ENCODE measurements at places on chromosomes 16 and 17. TPM values are rescaled to one million over a fixed set of nuclear protein-coding genes. Genes with fewer than 3 reads are reported as not detected.

DNA sequence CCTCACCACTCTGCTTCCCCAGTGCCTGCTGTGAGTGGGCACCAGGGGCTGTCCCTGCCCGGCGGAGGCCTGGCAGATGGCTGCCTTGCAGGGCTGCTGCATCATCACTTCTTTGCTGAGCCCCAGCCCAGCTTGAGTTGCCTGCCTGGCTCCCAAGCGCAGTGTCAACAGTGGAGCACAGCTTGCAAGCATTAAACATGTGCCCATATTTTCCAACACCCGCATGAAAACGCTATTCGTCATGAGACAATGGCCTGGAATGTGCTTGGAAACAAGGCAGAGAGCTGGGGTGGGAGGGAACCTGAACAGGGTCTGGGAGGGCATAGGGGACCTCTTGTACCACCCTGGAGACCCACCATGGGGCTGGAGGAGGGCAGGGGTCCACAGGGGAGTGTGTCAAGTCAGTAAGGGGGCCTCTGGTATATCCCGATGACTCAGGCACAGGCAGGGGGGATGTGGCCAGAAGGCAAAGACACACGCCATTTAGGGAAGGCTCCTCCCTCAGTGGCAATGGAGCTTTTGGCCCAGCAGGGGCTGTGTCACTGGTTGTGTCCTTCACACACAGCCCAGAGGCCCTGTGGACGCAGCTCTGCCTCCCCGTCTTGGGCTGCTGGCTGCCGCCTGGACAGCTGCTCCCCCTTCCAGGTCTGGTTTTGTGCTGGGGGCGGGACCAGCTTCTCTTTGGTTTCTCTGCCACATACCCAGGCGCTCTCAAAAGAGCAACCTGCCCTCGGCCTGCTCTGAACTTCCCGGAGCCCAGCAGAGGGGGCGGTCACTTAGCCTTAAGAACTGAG, 17.4 kb upstream of the MTSS2 start:
- H3K36me3 ChIP-seq = no peaks in the 10 kb centered on the region
- H3K4me1 ChIP-seq = peaks cover 4% of the 10 kb centered on the region
- DNase-seq = no peak
- no peak overlapping the region for H3K27ac ChIP-seq
- no peaks in the 10 kb centered on the region for H3K27me3 ChIP-seq
- no peak overlapping the region for H3K4me3 ChIP-seq

DNA sequence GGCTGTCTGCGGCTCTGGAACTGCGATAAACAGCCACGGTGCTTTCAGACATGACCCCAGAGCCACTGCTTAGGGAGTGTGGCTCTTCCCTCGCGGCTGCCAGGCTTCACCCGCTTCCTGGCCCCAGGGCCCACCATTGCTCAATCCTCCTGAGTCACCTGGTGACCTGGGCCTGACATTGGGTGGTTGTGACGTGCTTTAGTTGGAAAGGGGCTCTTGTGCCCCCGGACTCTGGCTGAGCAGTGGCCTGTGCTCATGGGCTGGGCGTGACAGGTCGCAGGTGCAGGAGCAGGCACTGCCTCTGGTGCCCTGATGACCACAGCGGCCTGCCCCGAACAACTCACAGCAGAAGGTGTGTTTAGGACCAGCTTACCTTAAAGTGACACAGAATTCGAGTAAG, 8.6 kb upstream of the NUDT16L1 start:
- peak overlapping the region; percentile 65 for H3K27ac ChIP-seq
- no peak overlapping the region for H3K4me3 ChIP-seq
- H3K36me3 ChIP-seq = peaks cover 5% of the 10 kb centered on the region
- no peaks in the 10 kb centered on the region for H3K27me3 ChIP-seq

DNA sequence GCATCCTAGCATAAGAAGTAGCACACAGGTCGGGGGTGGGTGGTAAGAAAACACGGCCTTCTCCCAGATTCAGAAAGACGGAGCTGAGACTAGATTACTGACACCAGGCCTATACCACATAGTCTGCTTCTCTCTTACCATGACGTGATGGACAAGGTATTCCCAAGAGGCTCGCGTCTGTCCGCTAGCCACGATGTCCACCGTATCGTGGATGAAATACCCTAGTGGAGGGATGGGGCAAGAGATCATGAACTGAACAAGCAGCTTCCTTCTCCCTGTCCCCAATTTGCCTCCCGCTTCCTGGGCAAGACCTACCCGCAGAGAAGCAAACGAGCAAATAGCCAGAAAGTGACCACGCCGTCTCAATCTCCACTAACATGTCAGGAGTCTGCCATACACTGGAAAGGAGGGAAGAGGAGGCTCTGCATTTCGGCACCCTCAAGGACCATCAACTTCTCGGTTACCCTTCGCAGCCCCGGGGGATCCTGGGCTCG, 820 bp downstream of the TLCD1 start:
- DNase-seq = peak; percentile 31
- peak overlapping the region; percentile 94 for H3K4me3 ChIP-seq
- peak overlapping the region; percentile 64 for H3K27ac ChIP-seq
- peaks cover 27% of the 10 kb centered on the region for H3K36me3 ChIP-seq

DNA sequence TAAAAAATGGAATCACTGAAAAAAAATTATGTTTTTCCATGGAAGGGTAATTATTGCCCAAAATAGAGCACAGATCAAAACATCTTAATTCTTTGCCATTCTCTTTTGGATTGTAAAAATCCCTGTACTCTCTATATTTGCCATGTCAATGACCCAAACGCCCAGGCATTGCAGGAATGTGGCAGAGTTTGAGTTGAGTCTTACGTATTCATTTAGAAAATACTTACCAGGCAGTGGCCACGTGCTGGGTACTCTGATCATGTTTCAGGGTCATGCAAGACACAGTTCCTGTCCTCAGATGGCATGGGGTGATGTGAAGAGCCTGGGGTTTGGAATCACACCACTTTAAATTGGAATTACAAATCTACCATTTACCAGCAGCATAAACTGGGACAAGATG, 267.7 kb downstream of the ABCC12 start:
- H3K27ac ChIP-seq = no peak overlapping the region
- H3K4me3 ChIP-seq = no peak overlapping the region

DNA sequence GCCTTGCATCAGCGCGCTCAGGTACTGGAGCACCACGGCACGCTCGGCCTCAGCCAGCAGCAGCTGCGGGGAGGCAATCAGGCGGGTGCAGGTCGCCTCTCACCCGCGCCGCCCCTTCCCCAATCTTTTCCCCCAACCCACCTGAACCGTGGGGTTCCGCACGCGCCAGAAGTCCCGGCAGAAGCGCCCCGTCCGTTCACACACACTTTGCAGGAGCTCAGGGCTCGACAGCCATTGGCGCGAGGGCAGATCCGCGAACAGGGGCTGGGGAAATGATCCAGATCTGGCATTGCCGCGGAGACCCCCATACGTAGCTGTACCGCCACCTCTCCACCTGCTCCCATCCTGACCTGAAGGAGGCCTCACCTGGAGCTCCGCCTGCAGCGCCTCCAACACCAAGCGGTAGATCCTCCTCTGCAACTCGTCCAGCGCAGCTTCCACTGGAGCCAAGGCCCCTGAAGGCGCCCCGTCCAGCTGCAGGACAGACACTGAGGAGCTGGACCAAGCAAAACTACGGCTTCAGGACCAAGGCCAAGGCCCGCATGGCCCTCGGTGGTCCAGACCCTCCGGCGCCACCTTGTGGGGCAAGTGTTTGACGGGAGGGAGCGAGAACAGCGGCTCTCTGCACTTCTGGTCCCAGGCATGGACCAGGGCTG, 1.4 kb upstream of the MATCAP1 start:
- H3K27ac ChIP-seq = peak overlapping the region; percentile 58
- no peak overlapping the region for H3K4me3 ChIP-seq
- peaks cover 2% of the 10 kb centered on the region for H3K36me3 ChIP-seq

DNA sequence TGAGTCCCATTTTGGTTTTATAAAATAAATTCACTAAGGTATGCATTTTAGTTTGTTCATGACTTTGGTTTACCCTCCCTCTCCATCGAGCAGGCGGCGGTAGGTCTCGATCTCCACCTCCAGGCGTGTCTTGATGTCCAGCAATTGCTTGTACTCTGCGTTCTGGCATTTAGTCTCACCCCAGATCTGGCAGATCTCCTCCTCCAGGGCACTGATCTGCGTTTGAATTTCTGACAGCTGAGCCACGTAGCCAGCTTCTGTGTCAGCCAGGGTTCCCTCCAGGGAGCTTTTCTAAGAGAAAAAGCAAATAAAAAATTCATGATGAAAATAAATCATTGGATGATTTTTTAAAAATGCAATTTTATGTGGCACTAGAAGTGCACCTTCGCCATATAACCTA, 4.2 kb downstream of the KRT24 start:
- no peak overlapping the region for H3K27ac ChIP-seq
- H3K27me3 ChIP-seq = peaks cover 25% of the 10 kb centered on the region
- H3K4me3 ChIP-seq = no peak overlapping the region
- H3K36me3 ChIP-seq = no peaks in the 10 kb centered on the region
- H3K4me1 ChIP-seq = no peaks in the 10 kb centered on the region

DNA sequence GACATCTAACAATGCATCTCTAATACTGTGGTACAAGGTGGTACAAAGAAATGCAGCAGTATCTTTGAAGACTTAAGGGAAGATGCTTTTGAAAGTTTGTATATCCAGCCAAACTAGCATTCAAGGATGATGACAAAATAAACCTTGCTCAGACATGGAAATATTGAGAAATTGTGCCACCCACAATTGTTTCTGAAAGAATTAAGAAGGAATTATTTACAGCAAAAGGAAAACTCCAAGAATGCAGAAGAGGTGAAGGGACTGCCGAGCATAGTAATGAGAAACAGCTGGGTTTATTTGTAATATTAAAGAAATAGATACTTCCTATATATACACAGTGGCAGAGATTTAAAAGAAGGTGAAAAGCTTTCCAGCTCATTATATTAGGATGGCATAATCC, 29.5 kb downstream of the PMFBP1 start:
- H3K27me3 ChIP-seq = no peaks in the 10 kb centered on the region
- no peak overlapping the region for H3K27ac ChIP-seq
- no peak overlapping the region for H3K4me3 ChIP-seq
- H3K4me1 ChIP-seq = no peaks in the 10 kb centered on the region

DNA sequence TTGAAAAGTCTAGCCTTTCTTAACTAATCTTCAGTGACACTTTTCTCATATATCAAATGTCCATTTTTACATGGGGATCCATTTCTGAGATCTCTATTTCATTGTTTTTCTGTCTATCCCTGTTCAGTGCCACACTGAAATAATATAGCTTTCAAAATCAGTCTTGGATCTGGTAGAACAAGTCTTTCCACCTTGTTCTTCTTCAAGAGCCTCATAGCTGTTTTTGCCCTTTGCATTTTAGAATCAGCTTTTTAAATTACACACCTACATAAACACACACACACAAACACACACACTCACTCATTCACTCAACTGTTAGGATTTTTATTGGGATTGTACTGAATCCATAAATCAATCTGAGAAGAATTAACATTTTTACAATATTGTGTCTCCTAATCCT, 19.2 kb downstream of the GSDMB start:
- peaks cover 17% of the 10 kb centered on the region for H3K4me1 ChIP-seq
- H3K4me3 ChIP-seq = no peak overlapping the region
- no peaks in the 10 kb centered on the region for H3K27me3 ChIP-seq
- no peak overlapping the region for H3K27ac ChIP-seq

DNA sequence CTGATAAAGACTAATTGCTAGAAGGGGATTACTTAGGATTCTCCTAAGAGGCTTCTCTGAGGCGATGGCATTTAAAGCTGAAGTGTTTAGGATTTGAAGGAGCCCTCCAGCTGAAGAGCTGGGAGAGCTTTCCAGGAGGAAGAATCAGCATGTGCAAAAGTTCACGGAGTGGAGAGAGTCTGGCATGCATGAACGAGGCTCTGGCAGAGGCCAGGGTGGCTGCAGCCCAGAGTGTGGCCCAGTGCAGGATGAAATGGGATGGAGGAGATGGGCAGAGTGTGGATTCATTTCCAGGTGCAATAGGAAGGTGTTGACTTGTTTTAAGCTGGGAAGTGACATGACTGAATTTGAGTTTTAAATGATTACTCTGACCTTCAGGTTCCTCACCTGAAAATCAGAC, 249.0 kb upstream of the CCL2 start:
- peaks cover 11% of the 10 kb centered on the region for H3K27me3 ChIP-seq
- H3K4me1 ChIP-seq = no peaks in the 10 kb centered on the region
- no peak overlapping the region for H3K4me3 ChIP-seq
- no peak overlapping the region for H3K27ac ChIP-seq
- DNase-seq = no peak

DNA sequence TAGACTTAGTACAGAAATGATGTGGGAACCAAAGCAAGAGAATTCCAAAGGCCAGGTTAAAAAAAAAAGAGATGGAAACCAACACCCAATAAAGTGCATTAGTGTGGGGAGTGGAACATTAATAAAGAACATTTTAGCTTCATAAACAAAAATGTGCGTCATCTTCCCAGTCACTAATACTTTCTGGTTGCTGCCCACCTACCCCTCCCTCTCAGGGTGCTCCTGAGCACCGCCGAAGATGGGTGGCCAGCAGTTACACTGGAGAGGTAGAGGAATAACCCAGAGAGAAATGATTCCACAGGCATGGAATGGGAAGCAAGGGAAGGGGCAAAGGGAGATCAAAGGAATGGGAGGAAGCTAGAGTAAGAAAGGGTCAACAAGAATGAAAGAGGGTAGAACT, 6.0 kb upstream of the CHD3 start:
- no peak overlapping the region for H3K27ac ChIP-seq
- H3K4me3 ChIP-seq = no peak overlapping the region

- H3K27me3 ChIP-seq = no peaks in the 10 kb centered on the region
- no peak overlapping the region for H3K27ac ChIP-seq
- no peaks in the 10 kb centered on the region for H3K36me3 ChIP-seq
- H3K4me1 ChIP-seq = peaks cover 7% of the 10 kb centered on the region
- no peak for DNase-seq
- H3K4me3 ChIP-seq = no peak overlapping the region
Measured at GRCh38 chr16:85491798-85492294, 121.3 kb upstream of the GSE1 start.

DNA sequence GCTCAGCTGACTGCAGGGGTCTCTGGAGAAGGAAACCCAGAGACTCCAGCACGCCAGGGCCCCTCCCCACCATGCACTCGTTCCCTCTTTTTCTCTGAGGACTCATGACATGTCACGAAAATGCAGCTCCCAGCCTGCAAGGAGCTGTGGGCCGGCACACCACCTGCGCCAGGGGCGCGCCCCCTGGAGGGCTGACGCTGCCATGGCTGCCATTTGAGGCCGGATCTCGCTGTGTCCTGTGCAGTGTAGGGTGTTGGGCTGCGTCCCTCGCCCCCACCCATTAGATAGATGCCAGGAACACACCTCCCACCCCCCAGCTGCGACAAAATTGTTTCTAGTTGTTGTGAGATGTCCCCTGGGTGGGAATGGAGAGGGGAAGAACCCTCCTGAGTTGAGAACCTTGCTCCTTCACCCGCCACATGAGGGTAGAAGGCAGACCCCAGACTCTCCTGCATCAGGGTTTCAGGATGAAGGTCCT, 8.2 kb downstream of the SYNGR2 start:
- H3K36me3 ChIP-seq = peaks cover 12% of the 10 kb centered on the region
- H3K4me3 ChIP-seq = no peak overlapping the region
- no peak overlapping the region for H3K27ac ChIP-seq

- H3K36me3 ChIP-seq = no peaks in the 10 kb centered on the region
- no peak overlapping the region for H3K4me3 ChIP-seq
- peaks cover under 1% of the 10 kb centered on the region for H3K4me1 ChIP-seq
- no peak for DNase-seq
- no peak overlapping the region for H3K27ac ChIP-seq
- peaks cover 11% of the 10 kb centered on the region for H3K27me3 ChIP-seq
Measured at GRCh38 chr17:47291242-47291873, 32.4 kb upstream of the EFCAB13 start.

ADGRG3 gene
- not detected for total RNA-seq

KRT35 gene
- total RNA-seq = not detected

CTRB1 gene
- not detected for total RNA-seq

CMTM1 gene
- total RNA-seq = 10.1 TPM

C1QTNF8 gene
- total RNA-seq = not detected

NPIPA5 gene
- total RNA-seq = 9.1 TPM

Data from activated T-cell treated with anti-CD3 and anti-CD28 coated beads, Interleukin-2, amount 50 U/mL, for 72 hours (primary cell).